ENCODE measurements at places on chromosomes 2 and 18.

DNA sequence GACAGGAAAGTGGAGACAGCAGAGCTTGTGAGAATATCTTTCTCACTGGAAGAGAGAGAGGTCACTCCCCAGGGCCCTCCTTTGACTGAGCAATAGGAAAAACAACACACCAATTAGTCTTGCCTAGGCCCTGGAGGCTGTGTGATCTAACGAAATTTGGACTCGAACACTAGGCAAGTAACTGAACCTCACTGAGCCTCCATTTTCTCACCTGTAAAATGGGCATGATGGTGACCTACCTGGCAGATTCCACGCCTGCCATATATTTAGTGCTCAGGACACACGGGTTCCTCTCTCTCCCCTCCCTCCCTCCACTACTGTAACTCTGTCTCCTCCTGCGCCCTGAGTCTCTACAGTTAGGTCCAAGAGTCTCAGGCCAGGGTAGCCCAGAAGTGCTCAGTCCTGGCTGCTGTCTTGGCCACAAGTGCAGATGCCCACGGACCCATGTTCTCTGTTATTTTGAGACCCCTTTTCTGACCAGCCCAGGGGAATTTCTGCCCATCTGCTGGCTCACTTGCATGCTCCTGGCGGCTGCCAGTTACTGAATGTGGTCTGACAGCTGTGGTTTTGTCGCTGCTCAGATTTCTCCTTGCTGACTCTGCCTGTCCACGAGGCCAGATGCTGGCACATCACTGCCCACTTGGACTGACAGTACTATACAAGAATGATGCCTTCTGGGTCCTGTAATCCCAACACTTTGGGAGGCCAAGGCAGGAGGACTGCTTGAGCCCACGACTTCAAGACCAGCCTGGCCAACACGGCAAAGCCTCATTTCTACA is 9.6 kb upstream of the GIGYF2 start:
- no peak for DNase-seq

DNA sequence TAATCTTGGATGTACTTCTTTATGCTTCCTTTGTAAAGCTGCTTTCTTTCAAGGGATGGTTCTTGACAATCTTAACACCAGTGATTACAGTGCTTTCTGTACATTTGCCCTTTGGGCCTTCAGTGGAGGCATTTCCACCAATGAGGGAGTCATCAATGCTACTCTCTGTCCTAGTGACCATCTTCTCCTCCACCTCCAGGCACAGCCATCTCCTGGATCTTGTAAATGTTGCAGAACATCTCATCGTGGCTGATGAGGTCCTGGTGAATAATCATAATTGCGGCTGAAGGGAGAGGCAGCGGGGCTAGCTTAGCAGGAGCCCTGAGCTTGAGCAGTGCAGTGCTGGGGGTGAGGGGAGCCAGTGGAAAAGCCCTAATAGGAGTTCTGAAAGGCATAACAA is 32.5 kb downstream of the IDH1 start:
- no peak for DNase-seq

- no peak for DNase-seq
These were observed 20.6 kb upstream of the NDUFV2 start for GRCh38 chr18:9081940-9082339.

- no peak for DNase-seq
These were observed 17.0 kb upstream of the ARHGEF4 start for GRCh38 chr2:130819608-130820278.

DNA sequence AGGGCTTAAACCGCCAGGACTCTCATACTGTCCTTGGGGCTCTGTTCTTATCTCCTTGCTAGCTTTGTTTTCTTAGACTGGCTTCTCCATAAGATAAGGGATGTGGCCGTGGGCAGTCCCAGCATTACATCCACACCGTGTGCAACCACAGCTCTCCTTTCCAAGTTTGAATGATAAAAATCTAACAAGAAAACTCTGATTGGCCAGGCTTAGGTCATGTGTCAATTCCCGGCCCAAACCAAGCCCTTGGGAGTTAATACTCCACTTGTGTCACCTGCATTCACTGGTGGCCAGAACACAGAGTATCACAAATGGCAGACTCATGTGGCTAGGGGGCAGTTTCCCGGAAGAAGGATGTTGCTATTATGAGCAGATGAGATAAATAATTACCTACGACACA is 43.2 kb upstream of the KDM3A start:
- DNase-seq: no peak

- DNase-seq: no peak
These were observed 85.1 kb downstream of the LBH start for GRCh38 chr2:30316408-30316807.

GRCh38 chr18:12406371-12407111 is 1.2 kb upstream of the PRELID3A start:
- no peak for DNase-seq

DNA sequence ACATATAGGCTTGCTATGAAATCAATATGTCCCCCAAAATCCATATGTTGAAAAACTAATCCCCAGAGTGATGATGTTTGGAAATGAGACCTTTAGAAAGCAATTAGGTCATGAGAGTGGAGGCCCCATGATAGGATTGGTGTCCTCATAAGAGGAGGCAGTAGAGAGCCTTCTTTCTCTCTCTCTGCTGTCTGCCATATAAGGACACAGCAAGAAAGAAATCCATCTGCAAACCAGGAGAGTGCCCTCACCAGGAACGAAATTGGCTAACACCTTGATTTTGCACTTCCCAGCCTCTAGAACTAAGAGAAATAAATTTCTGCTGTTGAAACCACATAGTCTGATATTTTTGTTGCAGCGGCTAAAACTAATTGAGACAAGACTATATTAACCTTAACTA is 89.5 kb downstream of the NBAS start:
- DNase-seq: no peak

GRCh38 chr2:117603567-117603966 is 210.9 kb upstream of the DDX18 start:
- no peak for DNase-seq

- no peak for DNase-seq
These were observed 656.0 kb downstream of the TDRD15 start for GRCh38 chr2:21779786-21780185.

DNA sequence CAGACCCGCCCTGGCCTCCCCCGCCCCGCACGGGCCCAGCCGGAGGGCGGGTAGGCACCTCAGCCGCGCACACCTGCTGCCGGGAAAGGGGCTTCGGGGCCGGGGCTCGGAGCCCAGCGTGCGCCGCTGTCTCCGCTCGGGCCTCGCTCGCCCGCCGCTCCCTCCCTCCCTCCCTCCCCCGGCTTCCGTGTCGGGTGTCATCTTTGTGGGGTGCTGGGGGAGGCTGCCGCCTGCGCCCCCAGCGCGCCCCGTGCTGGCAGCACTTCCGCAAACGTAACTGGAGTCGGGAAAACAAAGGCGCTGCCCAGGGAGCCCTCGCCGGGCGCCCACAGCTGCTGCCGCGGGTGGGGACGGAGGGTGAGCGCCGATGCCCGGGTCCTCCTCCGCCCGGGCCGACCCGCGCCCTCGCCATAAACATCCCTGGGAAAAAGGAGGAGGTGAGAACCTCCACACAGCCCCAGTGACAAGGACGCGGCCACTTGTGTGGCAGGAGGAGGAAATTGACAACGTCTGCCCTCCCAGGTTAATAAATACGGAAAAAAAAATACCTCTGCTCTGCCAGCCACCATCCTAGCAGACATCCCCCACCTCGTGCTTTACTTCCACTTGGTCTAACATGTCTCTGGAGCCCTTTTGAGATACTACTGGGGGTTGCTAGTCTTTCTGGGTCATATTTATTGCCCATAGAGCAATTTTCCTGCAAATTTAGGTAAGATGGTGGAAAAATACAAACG is 550 bp downstream of the MFSD6 start:
- DNase-seq: peak; percentile 48

DNA sequence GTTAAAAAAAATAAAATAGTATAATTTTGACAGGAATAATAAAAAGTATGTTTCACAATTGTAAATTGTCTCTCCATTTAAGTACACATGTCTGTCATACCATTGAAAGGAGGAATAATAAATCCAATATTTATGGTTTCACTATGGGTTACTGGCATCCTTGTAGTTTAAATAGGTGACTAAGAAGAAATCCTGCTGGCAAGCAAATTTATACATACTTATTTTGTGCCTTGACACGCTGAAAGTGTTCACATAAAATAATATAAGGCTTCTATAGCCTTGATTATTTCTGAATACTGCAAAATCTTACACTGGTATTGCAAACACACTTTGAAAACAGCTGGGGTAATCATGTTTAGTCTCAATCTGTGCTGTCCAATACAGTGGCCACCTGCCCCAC is 138.3 kb upstream of the ETAA1 start:
- DNase-seq: no peak

DNA sequence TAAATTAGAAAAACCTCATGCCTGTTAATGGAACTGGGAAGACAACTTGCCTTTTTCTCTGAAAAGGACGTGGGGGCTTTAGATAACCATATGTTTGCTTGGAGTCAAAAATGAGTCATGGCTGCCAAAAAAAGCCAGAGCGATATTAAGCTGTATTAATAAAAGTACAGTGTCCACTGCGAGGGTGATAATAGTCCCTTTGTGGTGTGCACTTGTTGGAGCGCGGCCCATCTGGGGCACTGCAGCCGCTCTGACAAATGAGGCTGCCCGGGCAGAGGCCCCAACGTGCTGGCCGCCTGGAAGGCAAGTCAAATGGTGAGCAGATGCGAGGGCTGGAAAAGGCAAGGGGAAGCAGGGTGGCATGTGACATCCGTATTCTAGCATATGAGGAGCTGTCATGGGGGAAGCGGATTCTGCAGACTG is 103.3 kb upstream of the NCK2 start:
- DNase-seq: no peak

DNA sequence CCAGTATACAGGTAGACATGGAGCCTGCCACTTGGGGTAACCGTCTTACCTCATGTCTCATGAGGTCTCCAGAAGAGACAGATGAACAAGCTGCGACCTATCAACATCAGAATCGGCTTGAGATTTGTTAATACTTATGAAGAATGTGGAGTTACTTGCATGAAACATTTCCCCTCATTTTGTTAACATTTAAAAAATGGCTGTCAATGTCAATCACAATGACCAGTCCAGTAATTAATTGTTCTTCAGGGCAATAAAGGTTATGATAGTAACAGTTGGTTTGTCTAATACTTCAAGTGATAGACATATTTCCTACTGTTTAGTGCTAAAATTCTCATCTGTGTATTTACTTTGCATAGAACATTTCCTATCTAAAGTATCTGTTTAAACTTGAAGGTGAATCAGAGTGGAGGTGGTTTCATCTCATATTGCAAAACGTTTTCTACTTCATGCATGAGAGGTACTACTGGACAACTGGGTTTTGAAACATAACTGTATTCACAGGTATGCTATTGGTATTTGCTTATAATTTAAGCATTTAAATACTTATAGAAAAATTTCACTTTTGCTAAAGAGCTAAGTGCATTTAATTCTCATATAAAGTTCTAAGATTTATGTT is 15.1 kb downstream of the SERTAD2 start:
- DNase-seq: no peak

- no peak for DNase-seq
These were observed 26.7 kb upstream of the FAM237A start for GRCh38 chr2:206615417-206616089.

DNA sequence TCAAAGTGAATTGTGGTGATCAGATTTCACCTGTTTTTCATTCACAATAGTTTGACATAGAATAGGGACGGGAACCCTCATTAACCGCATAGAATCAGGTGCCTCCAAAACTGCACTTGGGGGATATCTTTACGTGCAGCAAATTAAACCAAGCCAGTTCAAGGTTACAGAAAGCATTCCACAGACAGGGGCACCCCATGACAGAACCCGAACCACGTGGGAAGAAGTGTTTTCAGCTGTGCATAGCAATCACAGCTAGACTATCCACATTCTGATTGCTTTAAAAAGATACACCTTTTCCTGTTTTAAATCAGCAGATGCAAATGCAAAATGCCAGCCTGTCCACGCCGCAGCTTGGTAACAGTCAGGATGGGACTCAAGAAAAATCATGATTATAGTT is 205.8 kb downstream of the ANAPC1 start:
- no peak for DNase-seq

DNA sequence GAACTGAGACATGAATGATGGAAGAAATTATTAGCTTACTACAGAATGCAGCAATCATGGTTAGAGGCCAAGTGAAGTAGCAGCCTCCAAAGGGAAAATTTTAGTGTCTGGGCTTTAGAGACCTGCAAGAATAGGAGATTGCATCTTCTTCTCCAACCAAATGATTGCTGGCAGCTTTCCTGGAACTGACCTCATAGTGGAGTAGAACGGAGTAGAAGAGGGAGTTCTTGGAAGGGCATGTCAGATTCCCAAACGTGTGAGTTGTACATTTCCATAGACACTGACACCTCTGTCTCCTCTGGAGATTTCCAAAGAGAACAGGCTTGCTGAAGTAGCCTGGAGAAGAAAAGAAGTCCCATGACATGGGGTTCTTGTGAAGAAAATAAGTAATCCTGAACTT is 169.8 kb upstream of the ERBB4 start:
- DNase-seq: no peak

DNA sequence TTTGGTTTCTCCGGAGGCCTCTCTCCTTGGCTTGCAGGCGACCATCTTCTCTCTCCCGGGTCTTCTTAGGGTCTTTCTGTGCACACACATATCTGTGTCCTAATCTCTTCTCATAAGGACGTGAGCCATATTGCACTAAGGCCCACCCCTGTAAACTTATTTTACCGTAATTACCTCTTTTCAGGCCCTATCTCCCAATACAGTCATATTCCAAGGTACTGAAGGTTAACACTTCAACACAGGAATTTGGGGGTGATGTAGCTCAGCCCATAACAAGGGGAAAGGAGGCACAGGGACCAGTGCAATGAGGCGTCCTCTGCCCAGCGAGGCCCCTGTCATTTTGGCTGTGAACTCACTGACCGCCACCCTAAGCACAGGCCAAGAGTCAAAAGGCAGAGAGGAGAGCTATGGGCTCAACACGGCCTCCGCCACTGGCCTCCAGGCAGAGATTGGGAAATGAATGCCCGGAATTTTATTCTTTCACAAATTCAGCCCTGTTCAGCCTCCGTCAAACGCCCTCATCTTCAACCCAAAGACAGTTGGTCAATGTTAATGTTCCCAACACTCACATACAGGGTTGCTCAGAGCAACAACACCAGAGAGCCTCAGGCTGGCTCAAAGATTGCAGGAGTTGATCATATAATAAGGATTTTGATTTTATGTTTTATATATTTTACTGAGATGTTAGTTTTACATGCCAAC is 15.9 kb upstream of the NMUR1 start:
- DNase-seq: no peak

DNA sequence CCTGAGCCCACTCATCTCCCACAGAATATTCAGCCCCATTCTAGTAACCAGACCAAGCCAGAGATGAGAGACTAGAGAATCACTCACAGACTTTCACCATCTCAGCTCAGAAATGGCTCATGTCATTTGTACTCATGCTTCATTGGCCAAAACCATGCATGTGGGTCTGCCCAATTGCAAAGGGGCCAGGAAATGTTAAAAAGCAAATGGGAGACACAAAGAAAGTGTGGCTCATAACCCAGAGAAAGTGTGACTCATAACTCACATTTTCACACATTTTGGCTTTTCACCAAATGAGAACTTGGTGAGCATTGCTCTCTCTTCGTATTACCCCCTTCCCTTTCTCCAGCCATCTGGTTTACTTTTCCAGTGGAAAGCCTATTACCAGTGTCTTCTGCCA is 66.2 kb downstream of the MDH1 start:
- no peak for DNase-seq

GRCh38 chr2:33904801-33905200 is 305.7 kb upstream of the FAM98A start:
- DNase-seq: no peak

- no peak for DNase-seq
These were observed 468.3 kb upstream of the RGPD4 start for GRCh38 chr2:107358362-107358761.

Data from stimulated activated CD4-positive, alpha-beta T cell treated with anti-CD3 and anti-CD28 coated beads, Interleukin-12 subunit alpha, Interleukin-12 subunit beta, amount 100 ng/mL, for 24 hours (primary cell).